Stimulated activated CD4-positive, alpha-beta T cell treated with anti-CD3 and anti-CD28 coated beads, Interleukin-15, amount 100 ng/mL, for 1 hour (primary cell): ENCODE measurements at places on chromosomes 2 and 18.

- DNase-seq = no peak
Observed at GRCh38 chr2:119673796-119674195, 5.2 kb upstream of the TMEM177 start.

- DNase-seq = no peak
Observed at GRCh38 chr2:157315901-157316300, 9.7 kb downstream of the ERMN start.

- DNase-seq = no peak
Observed at GRCh38 chr2:96115631-96116423, 544 bp downstream of the ADRA2B start.

DNA sequence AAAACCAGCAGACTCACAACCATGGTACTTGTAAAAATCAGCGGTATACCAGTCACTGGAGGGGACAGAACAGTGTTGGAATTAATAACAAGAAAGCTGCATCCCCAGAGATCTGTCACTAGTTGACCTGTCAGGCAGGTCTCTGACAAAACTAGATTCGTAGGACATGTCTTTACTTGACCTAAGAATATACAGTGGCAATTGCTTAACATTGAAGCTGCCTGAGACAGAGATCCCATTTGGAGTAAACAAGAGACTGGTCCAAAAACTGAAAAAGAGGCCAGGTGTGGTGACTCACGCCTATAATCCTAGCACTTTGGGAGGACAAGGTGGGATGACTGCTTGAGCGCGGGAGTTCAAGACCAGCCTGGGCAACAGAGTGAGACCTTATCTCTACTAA, 7.2 kb upstream of the SS18 start:
- DNase-seq = no peak

DNA sequence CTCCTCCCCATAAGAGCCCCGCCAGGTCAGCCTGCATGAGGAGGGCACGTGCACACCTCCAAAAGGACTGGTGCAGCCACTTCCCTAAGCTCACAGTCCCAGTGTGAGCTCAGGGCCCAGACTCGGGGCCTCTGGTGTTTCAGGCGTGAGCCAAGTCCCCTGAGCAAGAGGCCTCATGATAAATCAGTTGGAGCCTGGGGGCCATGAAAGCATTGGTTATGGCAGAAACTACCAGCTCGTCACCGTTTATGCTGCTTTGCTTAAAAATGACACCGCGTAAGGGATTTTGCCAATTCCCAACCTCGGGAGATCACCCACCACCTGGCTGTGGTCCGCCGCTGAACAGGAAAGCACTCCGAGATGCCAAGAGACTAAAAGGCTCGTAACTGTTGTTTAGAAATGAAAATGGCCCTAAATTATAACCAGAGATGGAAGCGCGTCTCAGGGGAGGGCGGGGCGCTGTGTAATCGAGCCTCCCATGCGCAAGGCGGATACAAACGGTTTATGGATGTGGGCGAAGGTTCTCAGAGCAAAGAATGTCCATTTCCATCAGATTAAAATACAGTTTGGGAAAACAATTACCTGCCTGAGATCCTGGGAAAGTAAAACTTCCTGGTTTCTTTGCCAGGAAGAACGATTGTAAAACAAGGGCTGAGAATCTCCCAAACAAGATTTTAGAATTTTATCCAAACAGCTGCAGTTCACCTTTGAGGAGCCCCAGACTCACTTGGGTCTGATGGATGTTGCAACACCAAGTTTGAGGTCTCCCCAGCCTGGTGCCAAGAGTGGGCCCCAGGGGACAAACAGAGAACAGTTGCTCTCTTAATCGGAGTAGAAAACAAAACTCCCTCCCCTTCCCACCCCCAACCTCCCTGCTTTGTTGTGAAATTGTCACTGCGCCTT, 141.4 kb downstream of the BCL2 start:
- DNase-seq = no peak

DNA sequence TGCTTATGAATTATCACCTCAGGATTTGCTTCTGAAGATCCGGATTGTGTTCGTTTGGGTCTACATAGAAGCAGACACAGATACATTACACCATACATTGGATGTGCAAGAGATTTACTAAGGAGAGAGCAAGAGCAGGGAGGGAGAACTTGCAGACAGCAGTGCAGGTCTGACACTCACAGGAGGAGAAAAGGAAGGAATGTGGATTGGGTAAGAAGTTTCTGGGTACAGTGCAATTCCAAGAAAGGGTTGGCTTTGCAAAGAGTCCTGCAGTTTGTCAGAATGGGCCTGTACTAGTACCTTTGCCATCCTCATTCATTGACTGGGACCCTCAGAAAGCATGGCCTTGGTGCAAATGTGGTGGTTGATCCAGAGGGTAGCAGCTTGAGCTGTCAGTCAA, 4.8 kb upstream of the THOC1 start:
- no peak for DNase-seq

DNA sequence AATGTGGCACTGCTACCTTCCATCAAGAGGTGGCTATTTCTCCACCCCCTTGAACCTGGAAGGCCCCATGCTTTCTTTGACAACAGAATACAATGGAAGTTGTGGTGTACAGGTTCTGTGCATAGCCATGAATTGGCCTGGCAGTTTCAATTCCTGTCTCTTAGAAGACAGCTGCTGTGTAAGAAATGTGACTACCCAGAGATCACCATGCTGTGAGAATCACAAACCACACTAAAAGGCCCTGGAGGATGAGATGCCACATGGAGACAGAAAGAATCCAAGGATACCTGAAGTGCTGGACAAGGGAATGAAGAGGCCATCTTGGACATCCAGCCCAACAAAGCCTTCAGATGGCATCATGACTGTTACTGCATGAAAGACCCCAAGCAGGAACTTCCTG, 47.7 kb upstream of the EHBP1 start:
- DNase-seq = no peak
